ENCODE measurements at places on chromosomes 7 and 10. TPM values are rescaled to one million over a fixed set of nuclear protein-coding genes. Genes with fewer than 3 reads are reported as not detected.

The ABCB4 gene
- 3.2 TPM for total RNA-seq

The CCDC172 gene
- not detected for total RNA-seq

The MAT1A gene
- not detected for total RNA-seq

The DPY19L1 gene
- total RNA-seq: 2.3 TPM

DNA sequence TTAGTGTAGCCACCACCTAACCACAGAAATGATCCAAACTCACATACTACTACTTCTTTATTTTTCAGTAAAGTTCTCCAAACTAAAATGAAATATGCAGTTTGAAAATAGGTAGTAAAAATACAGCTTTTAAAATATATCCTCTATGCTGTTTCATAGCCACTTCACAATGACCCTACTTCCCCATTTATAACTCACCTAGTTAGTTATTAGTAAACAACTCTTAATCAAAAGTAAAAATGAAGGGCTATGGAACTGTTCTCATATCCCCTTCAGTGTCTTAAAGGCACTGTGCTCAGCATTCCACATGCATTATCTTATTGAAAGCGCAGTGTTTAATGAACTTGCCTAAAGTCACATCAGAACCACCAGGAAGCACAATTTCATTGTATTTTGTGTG, 43.5 kb downstream of the KMT2C start:
- DNase-seq: no peak

DNA sequence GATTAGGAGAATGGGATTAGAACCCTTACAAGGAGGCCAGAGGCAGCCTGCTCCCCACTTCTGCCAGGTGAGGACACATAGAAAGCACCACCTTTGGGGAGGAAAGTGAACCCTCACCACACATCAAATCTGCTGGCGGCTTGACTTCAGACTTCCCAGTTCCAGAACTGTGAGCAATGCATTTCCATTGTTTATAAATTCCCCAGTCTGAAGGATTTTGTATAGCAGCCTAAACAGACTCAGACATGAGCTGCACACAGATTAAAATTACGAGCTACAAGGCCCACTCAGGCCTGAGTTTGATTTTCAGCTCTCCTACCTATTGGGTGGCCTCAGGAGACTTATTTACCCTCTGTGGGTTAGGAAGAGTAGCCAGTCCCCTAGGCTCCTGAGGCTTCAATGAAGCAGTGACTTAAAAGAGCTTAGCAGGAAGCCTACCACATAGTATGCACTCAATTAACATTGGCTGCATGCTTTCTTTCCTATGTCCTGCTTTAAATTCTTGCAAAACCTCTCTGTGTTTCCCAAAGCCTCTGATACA, 350.7 kb upstream of the ZMIZ1 start:
- DNase-seq: no peak

DNA sequence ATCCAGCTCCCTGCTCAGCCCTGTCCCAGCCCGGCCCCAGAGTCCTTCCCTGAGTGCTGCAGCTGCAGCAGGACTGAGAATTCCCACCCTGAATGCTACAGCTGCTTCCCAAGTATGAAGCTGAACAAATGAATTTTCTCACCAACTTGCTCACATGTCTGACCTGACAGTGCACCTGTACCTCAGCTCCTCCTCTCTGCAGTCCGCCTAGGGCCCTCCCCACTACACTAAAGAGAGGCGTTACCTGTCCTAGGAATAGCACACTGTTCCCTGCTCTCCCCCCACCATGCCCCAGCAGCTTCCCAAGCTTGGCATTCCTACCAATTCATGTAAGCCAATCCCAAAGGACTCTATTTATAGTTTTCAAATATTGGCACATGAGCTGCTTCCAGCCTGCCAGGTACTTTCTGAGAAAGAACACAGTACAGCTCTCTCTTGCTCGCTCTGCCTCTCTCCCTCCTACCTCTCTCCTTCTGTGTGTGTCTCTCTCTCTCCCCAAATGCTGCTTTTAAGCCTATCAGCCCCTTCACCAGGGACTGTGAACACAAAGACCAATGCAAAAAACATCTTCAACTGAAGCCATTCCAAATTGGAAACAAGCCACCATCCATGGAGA, 400.1 kb downstream of the TNS3 start:
- no peak for DNase-seq

The NEUROD6 gene
- total RNA-seq: not detected

The SLC13A1 gene
- not detected for total RNA-seq

GRCh38 chr7:134818613-134819345, 39.3 kb downstream of the CALD1 start:
- no peak for DNase-seq

The SPDYE2B gene
- total RNA-seq: not detected

- DNase-seq: no peak
Observed at GRCh38 chr10:126052171-126052570, 155.8 kb downstream of the FANK1 start.

The FFAR4 gene
- total RNA-seq: 0.07 TPM

DNA sequence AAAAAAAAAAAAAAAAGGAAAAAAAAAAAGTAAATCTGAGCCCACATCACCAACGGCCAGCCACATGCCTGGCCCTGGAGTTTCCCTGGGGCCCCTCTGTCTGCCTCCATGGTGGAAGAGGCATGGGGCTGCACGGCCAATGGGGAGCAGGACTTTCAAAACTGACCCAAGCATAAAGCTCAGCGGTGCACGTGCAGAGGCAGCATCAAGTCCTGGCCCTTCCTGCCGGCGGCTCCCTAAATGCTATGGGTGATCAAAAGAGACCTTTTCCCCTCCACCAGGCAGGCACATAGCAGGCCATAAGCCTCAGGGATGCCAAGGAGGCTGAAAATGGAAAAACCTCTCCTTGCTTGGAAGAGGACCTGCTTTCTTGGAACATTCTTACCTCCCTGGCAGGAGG, 94.3 kb downstream of the OAT start:
- no peak for DNase-seq

The SLC29A4 gene
- total RNA-seq: 3.4 TPM

Data from psoas muscle (tissue), 8 donors.